HS-27A (cell line): ENCODE measurements at places on chromosomes 12 and 14.

DNA sequence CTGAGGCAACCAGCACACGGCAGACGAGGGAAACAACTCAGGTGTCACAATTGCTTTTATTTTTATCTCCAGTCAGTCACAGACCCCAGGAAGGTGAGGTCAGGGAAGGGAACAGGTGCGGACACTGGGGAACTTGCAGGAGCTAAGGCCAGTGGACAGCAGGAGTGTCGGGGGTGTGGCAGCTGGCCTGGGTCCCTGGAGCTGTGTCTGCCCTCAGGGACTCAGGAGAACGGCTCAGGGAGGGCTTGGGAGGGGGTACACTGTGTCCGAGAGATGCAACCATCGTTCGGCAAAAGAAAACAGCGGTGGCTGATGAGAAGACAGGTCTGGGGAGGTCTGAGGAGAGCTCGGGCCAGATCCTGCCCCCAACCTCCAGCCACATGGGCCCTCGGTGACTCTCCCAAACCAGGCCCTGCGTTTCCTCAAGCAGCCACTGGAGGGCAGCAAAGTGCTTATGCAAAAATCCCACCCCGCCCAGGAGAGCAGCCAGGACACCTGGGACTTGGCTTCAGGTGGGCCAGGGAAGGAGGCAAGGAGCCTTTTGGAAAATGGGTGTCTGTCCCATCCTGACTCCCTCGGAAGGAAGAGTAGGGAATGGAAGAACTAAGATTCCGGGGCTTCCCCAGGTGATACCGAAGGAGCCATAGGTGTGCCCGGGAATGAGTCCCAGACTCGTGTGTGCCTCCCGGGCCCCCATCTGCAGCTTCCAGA lies 24.1 kb upstream of the BCDIN3D start:
- peak; percentile 43 for DNase-seq

DNA sequence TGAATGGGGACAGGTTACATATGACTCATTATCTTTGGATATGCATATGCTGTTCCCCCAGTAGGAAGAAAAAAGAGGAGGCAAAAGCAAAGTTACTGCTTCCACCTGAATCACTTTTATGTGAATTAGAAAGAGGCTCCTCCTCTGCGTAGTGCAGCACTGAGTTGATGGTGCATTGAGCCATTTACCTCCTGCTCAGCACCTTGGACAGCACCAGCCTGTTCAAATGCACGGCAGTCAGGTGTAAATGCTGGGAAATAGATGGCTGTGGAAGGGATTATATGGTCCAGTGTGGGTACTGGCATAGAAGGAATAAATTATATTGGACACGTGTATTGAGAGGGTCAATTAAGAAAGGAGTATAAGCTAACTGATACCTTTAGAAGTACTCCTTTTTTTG lies 541.9 kb upstream of the SEL1L start:
- DNase-seq = no peak

- DNase-seq = no peak
These were observed 356.2 kb downstream of the SNAPC1 start for GRCh38 chr14:62118461-62118860.

- DNase-seq = no peak
These were observed 14.3 kb upstream of the GTF2A1 start for GRCh38 chr14:81235096-81235495.

GRCh38 chr12:72747111-72747849 lies 475.1 kb downstream of the TRHDE start:
- DNase-seq = no peak

DNA sequence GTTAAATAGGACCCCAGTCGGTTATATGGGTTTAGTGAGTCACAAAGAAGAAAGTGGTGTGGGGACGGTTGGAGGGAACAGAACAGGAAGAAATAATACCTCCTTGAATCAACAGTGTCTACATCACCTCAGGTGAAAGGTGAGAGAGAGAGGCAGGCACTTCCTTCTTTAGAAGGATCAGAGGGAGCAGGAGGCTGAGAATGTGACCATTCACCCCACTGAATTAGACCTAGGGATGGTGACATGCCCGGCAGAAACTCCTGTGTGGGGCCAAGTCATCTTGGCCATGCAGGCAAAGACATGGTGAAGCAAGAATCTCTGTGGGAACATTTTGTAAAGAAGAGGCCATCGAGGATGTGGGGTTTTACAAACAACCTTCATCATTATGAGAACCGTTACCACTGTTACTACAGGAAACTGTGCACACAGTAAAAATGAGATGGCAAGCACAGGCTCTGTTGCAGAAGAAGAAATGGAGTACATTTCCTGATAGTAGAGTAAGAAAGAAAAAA lies 1196.9 kb downstream of the VRK1 start:
- no peak for DNase-seq

DNA sequence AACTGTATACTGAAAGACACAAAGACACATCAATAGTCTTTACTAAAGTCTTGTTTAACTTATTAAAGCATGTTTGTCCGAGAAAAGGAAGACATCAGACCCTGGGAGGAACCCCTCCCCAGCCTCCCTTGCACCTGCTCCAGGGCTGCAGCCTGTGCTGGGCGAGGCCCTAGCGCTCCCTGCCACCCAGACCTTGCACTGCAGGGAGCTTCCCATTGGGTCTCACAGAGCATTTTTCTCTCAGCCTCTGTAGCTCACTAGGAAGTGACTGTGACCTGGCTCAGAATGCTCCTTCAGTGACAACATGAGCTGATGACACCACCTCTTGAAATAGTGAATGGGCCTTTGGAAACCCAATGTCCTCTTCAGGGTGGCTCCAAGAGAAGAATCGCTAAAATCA lies 461.2 kb downstream of the TMEM121 start:
- no peak for DNase-seq

GRCh38 chr12:120909633-120910298 lies 5.6 kb upstream of the SPPL3 start:
- no peak for DNase-seq
